ENCODE measurements at places on chromosomes 4 and X.
A peak's percentile ranks its signal among the peaks of the same experiment; 100 is the strongest.

DNA sequence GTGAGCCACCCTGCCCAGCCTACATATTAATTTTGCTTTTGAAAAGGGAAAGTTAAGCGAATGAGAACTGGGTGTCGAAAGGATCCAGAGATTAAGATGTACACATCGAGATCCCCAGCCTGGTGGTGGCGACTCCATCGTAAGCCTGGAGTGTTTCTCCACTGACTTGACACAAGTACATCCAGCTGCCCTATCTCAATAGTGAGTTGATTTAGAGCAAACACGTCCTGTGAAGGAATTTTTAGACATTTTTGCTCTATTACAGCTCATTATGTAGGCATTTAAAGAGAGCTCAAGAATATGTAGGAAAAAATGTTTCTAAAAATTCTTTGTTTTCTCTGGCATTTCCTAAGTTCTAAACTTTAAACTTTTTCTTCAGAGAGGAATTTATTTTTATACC lies 11.7 kb upstream of the CLDN34 start:
- no peaks in the 10 kb centered on the region for H3K27me3 ChIP-seq
- no peak overlapping the region for H3K4me3 ChIP-seq
- no peak overlapping the region for H3K27ac ChIP-seq
- no peaks in the 10 kb centered on the region for H3K36me3 ChIP-seq
- H3K4me1 ChIP-seq: no peaks in the 10 kb centered on the region
- no peak for DNase-seq

GRCh38 chr4:25904748-25905082 lies 9.3 kb upstream of the SMIM20 start:
- H3K27ac ChIP-seq: no peak overlapping the region
- no peak for DNase-seq
- no peaks in the 10 kb centered on the region for H3K4me1 ChIP-seq
- H3K4me3 ChIP-seq: no peak overlapping the region
- no peaks in the 10 kb centered on the region for H3K27me3 ChIP-seq

GRCh38 chrX:41491267-41492004 lies 44.3 kb downstream of the NYX start:
- peak; percentile 16 for DNase-seq
- H3K27ac ChIP-seq: peak overlapping the region; percentile 64
- no peak overlapping the region for H3K4me3 ChIP-seq
- no peaks in the 10 kb centered on the region for H3K4me1 ChIP-seq
- H3K36me3 ChIP-seq: no peaks in the 10 kb centered on the region

DNA sequence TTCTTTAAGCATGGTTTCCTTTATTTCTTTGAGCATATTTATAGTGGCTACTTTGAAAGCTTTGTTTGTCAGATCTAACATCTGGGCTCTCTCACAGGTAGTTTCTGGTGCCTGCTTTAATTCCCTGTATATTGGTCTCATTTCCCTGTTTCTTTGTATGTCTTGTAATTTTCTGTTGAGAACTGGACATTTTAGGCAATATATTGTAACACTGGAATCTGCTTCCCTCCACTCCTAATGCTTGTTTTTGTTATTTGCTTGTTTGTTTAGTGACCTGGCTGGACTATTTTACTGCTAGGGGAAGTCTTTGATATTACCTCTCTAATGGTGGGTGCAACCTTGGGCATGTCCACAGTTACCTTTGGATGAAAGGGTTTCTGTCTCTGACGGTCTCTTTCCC lies 25.0 kb downstream of the BMPR1B start:
- no peaks in the 10 kb centered on the region for H3K27me3 ChIP-seq
- no peak for DNase-seq
- H3K27ac ChIP-seq: no peak overlapping the region
- H3K4me1 ChIP-seq: no peaks in the 10 kb centered on the region
- H3K4me3 ChIP-seq: no peak overlapping the region

DNA sequence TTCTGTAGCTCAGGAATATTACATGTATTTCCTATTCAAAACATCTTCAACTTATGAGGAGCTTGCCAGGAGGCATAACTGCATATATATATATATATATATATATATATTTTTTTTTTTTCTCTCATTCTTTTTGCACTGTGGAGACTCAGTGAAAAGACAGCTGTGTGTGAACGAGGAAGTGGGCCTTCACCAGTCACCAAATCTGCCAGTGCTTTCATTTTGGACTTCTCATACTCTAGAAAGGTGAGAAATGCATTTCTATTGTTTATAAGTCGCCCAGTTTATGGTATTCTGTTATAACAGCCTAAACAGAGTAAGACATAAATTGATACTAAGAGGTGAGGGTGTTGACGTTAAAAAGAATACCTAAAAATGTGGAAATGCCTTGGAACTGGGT lies 710.6 kb downstream of the TRAM1L1 start:
- no peaks in the 10 kb centered on the region for H3K27me3 ChIP-seq
- no peak overlapping the region for H3K27ac ChIP-seq
- DNase-seq: no peak
- H3K4me1 ChIP-seq: no peaks in the 10 kb centered on the region
- H3K36me3 ChIP-seq: no peaks in the 10 kb centered on the region

GRCh38 chr4:76267811-76268210 lies 16.3 kb downstream of the FAM47E start:
- H3K36me3 ChIP-seq: no peaks in the 10 kb centered on the region
- H3K27ac ChIP-seq: no peak overlapping the region
- no peak for DNase-seq

GRCh38 chrX:118534716-118535493 lies 39.3 kb downstream of the DOCK11 start:
- H3K4me1 ChIP-seq: peaks cover 1% of the 10 kb centered on the region
- H3K36me3 ChIP-seq: no peaks in the 10 kb centered on the region
- no peak for DNase-seq
- no peak overlapping the region for H3K4me3 ChIP-seq

DNA sequence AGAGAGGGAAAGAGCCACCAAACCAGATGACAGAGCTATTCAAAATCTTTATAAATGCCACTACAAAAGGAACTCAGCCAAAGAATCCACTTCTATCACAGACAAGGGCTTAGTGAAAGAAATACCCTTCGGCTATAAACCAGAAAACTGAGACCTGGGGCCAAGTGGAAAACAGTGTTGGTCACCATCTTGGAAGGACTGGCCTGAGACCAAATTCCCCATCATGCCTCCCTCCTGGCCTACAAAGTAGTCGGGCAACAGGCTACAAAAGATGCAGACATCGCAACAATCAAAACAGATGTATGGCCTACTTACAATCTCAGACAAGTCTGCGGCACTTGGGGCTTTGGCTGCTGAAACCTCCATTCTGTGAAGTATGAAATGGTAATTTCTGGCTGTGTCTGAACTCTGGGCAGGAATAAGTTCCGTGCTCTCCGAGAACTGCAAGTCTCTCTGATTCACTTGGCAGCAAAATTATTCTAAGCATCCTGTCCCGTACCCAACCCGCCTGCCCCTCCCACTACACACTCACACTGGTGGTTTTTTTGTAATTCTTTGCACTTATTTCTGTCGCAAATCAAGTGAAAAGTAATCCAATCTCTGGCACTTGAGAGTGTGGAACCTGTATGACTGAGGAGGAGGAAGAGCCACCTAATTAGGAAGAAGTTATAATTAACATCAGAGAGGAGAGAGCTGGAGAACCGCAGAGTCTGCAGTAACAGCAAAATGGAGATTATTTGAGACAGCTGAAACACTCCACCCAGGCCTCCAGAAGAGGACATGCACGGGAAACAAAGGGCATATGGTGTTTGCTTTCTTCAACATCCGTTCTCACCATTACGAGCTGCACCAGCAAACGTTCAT lies 87.8 kb downstream of the SH3KBP1 start:
- no peak overlapping the region for H3K27ac ChIP-seq
- H3K4me1 ChIP-seq: no peaks in the 10 kb centered on the region
- DNase-seq: no peak
- H3K27me3 ChIP-seq: no peaks in the 10 kb centered on the region
- no peaks in the 10 kb centered on the region for H3K36me3 ChIP-seq
- H3K4me3 ChIP-seq: no peak overlapping the region

- DNase-seq: no peak
- no peaks in the 10 kb centered on the region for H3K36me3 ChIP-seq
- peaks cover 79% of the 10 kb centered on the region for H3K27me3 ChIP-seq
- no peak overlapping the region for H3K27ac ChIP-seq
Measured at GRCh38 chr4:146637621-146638332, 916 bp upstream of the POU4F2 start.

DNA sequence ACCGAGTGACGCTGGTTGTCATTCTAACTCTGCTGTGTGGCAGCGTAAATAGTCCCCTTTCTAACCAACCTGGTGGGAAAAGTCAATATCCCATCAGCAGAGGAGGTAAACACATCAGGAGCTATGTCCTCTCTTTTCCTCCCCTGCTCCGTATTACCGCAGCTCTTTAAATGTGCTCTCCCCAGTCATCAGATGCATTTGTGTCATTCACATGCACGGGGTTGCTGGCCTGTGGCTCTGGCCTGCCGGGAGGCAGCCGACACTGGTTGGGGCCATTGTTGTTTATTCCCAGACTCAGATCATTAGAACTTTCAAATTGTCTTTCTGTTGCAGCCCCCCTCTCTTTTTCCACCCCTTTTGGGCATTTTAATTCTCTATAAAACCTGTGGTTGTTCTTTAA lies 21.9 kb downstream of the ARX start:
- no peak overlapping the region for H3K4me3 ChIP-seq
- no peaks in the 10 kb centered on the region for H3K27me3 ChIP-seq
- peaks cover 4% of the 10 kb centered on the region for H3K4me1 ChIP-seq
- DNase-seq: no peak

DNA sequence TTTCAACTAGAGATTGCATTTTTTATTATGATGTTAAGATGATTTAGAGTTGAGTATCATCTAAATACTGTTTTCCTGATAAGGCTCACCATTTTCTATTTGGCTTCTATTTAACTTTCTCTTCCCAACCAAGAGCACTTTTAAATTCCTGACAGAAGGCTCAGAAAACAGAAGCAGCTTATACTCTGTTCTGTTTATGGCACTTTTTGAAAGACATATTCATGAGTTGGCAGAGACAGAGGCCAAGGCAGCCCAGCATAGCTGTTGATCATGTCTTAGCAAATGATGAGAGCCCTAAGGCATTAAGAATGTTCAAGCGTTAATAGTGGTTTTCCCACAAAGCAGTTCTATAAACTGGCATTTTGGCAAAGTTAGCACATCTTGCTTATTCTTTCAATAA lies 330.3 kb downstream of the TRAM1L1 start:
- DNase-seq: no peak
- no peak overlapping the region for H3K27ac ChIP-seq
- no peak overlapping the region for H3K4me3 ChIP-seq

DNA sequence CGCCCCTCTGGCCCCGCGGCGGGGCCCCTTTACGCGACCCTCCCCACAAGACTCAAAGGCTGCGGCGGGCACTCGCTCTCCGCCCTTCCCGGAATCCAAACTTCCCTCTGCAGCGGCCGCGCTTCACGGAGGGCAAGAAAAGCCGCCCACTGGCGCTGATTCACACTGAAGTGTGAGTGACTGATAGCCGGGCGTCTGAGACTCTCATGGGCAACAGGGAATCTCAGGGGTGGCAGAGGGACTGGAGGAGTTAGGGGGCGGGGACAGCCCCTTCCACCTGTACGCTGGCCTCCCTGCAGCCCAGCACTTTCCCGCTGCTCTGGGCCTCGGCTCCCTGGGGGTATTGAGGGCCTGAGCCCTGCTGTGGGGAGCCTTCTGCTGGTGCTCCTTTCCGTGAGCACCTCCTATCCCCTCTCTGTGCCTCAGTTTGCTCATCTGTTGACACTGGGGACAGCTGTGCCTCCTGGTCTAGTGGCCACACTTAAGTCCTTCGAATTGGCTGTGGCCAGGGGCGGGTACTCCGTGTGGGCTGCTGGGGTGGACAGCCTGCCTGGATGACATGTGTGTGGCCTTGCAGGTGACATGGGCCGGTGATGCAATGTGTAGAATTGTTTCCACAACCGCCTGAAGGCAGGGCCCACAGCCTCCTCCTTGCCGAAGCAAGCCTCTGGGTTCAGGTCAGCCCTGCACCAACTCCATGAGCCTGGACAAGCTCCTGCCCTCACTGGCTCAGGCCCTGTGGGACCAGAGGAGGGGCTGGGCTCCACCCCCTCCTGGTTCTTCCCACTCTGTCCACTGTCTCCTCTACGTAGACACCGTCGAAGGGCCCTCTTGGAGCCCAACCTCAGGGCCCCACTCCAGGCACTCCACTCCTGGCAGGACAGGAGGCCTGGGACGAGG lies 951 bp downstream of the SH3BP2 start:
- H3K27ac ChIP-seq: no peak overlapping the region
- no peak for DNase-seq
- H3K4me1 ChIP-seq: peaks cover 8% of the 10 kb centered on the region
- H3K27me3 ChIP-seq: peaks cover 2% of the 10 kb centered on the region
- H3K4me3 ChIP-seq: peak overlapping the region; percentile 38

- no peak overlapping the region for H3K4me3 ChIP-seq
- no peak overlapping the region for H3K27ac ChIP-seq
- DNase-seq: no peak
- no peaks in the 10 kb centered on the region for H3K4me1 ChIP-seq
- no peaks in the 10 kb centered on the region for H3K36me3 ChIP-seq
Measured at GRCh38 chr4:120291541-120291940, 224.9 kb upstream of the MAD2L1 start.

- no peak overlapping the region for H3K27ac ChIP-seq
- H3K4me3 ChIP-seq: no peak overlapping the region
- no peaks in the 10 kb centered on the region for H3K27me3 ChIP-seq
- H3K36me3 ChIP-seq: no peaks in the 10 kb centered on the region
- no peaks in the 10 kb centered on the region for H3K4me1 ChIP-seq
- DNase-seq: no peak
Measured at GRCh38 chrX:147788641-147789350, 122.9 kb upstream of the FMR1 start.

- H3K36me3 ChIP-seq: no peaks in the 10 kb centered on the region
- DNase-seq: no peak
- H3K4me1 ChIP-seq: no peaks in the 10 kb centered on the region
- no peak overlapping the region for H3K27ac ChIP-seq
Measured at GRCh38 chr4:83124111-83124780, 9.7 kb upstream of the PLAC8 start.

DNA sequence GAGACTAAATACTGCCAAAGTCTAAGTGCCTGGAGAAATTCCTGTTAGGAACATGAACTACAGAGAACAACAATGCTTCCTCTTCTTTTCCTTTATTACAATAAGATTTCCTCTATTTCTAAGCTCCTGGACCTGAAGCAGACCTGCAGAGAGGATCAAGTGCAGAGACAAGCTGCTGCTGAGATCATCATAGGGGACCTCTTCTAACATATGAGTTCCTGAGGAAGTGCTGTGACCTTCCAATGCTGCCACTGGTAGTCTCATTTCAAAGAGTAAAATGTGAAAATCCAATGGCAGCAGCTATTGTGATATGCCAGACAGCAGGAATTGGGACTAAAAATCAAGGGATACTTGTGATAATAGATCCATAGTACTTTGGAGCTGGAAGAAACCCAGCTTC lies 28.0 kb downstream of the CCNG2 start:
- no peaks in the 10 kb centered on the region for H3K36me3 ChIP-seq
- H3K4me1 ChIP-seq: no peaks in the 10 kb centered on the region
- no peaks in the 10 kb centered on the region for H3K27me3 ChIP-seq
- H3K4me3 ChIP-seq: no peak overlapping the region
- no peak overlapping the region for H3K27ac ChIP-seq

GRCh38 chrX:28659269-28659668 lies 72.0 kb downstream of the IL1RAPL1 start:
- no peaks in the 10 kb centered on the region for H3K4me1 ChIP-seq
- no peaks in the 10 kb centered on the region for H3K36me3 ChIP-seq
- H3K4me3 ChIP-seq: no peak overlapping the region
- DNase-seq: peak; percentile 18
- no peak overlapping the region for H3K27ac ChIP-seq

Data from iPS DF 6.9 (cell line).